Motor neuron (in vitro differentiated cells): ENCODE measurements at places on chromosomes 5 and 9.

GRCh38 chr5:142881076-142881783 lies 111.1 kb downstream of the ARHGAP26 start:
- peak; percentile 54 for ATAC-seq

DNA sequence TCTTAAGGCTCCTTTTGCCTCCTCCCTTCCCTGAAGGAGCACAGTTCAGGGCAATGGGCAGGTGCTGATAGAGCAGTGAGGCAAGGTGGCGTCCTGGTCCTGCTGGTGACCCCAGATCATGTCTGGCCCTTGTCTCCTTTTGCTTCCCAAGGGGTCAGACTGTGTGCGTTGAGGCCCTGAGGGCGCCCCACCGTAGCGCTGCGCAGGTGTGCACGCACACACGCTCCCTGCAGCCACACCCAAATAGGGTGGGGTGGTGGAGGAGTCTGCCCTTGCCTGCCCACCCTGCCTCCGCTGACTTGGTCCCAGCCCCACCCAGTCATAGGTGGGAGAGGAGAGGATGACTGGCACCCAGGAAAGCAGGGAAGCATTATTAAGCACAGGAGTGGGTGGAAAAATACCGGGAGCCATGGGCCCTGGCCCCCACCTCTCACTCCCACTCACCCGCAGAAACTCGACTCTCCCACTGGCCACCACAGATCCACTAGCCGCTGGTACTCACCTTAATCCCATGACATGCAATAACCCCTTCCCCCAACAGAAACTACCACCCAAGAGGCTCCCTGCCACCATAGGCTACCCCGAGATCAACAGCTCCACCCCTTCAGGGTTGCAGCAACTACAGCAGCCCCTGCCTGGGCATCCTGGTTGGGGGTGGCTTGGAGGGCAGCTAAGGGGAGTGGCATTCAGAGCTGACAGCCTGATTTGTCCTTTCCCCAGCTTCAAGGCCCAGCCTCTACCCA lies 16.7 kb downstream of the PDLIM4 start:
- ATAC-seq = no peak

DNA sequence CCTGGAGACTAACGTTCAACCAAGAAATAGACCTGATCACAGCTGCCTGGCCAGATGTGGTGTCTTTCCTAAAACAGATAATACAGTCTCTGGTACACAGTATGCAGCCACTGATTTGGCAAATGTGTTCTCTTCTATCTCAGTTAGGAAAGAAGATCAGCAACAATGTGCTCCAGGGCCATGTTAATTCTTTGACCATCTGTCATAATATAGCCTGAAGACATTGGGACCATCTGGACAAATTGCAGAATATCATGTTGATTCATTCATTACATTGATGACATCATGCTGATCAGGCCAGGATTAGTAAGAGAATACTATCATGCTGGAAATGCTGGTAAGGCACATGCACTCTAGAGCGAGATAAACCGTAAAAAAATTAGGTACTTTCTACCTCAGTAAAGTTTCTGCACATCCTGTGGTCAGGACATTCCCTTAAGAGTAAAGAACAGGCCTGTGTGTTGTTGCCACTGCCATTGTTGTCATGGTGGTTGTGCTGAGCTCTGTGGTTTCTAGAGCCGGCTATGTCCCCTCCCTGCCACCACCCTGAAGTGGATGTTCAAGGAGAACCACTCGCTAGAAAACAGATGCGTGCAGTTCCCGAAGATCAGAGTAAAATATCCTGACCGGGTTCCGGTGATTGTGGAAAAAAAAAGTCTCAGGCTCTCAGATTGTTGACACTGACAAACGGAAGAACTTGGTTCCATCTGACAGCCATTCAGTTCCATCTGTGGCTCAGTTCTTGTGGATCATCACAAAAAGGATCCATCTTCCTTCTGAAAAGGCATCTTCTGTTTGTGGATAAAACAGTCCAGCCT lies 6.4 kb upstream of the JMY start:
- ATAC-seq = peak; percentile 40

- no peak for ATAC-seq
These were observed 58.8 kb downstream of the GABRA6 start for GRCh38 chr5:161744276-161744675.

- ATAC-seq = no peak
These were observed 1.3 kb downstream of the UBE2R2 start for GRCh38 chr9:33818167-33818846.

DNA sequence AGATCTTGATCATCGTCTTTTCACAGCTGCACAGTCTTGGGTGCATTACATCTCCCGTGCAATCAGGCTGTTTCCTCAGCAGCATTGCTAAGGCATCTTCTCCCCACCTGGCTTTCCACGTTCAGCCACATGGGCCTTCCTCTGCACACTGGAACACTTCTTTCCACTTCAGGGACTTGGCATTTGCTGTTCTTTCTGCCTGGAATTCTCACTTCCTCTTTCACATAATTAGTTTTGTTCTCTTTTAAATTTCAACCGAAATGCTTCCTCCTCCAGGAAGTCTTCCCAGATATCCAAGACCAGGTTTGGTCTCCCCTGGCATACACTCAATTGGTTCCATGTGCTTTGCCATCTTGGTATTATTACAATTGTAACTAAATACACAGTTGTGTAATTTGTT lies 43.8 kb downstream of the WHRN start:
- ATAC-seq = no peak

GRCh38 chr9:130639124-130639765 lies 25.1 kb upstream of the PRDM12 start:
- peak; percentile 68 for ATAC-seq

GRCh38 chr9:20832775-20833174 lies 148.7 kb downstream of the FOCAD start:
- no peak for ATAC-seq

- ATAC-seq = no peak
These were observed 5.5 kb upstream of the PRELID2 start for GRCh38 chr5:145840458-145841132.

DNA sequence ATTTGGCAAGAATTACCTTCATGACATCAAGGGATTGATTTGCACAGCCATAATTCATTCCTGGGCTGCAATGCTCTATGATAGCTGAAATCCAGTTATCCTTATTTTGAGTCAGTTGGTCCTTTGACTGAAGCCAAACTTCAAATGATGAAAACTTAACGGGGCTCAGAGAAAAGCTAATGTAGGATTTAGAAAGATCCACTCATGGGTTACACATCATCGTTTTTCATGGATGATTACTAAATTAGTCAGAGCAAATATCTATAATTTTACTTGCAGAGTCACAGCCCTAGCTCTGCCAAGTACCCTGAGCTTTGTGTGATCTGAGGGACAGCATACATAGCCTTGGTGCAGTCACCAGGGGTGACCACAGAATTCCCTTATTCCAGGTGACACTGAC lies 27.3 kb upstream of the MUSK start:
- ATAC-seq = no peak

GRCh38 chr5:157180374-157181264 lies at the start of gene ITK:
ITK (plus strand) TSS chr5:157180840; CDS start chr5:157180978, 138 bp downstream.
- no peak for ATAC-seq

DNA sequence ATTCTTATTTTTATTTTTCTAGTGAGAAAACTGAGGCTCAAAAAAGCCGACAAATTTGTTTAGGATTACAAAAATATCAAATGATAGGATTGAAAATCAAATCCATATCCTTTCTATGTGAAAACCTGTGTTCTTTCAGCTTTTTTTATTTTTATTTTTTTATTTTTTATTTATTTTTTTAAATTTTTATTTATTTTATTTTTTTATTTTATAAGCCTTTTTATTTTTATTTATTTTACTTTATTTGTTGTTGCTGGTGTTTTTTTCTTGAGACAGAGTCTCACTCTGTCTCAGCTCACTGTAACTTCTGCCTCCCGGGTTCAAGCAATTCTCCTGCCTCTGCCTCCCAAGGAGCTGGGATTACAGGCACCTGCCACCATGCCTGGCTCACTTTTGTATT lies 45.4 kb upstream of the CDKN2B start:
- no peak for ATAC-seq

- peak; percentile 82 for ATAC-seq
These were observed 24.5 kb downstream of the PRRC2B start for GRCh38 chr9:131418143-131419025.

DNA sequence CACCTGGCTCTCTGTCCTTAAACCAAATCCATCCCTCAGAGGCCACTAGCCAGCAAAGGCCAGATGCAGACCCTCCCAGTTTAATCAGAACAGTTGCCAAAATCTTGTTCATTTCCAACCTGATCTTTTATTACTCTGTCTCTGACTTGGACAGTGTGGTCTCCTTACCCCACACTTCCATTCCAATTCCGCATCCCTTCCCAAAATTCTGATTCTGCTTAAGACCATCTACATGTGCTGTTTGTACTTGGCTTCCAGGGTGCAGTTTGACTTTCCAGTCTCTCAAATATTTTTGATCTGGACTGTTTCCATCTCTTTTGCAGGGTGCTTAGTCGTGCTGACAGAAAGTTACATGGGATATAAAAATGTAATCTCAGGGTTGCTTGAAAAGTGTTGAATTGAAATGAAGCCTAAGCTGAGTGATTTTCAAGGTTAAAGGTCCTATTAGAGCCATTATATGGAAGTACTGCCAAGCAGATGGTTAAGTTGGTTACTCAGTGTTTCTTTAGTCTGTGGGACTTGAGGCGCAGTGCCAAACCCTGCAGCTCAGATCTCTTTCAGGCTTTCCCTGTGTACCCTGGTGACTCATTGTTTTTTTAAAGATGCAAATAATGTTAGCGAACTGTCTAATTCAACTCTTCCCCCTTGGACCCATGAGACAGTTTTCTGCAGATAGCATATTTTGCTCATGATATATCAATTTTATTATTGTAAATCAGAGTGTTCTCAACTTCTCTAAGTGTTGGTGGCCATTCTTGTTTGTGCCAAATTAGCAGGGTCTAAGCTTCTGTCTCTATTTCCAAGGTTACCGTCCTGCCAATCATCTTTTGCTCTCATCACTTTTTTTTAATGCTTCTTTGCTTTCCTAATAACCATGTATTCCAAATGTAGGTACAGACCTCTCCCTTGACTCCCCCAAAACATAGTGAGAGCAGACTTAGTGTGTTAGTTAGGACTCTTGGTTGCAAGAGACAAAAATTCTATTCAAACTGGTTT lies 18.2 kb upstream of the DCP2 start:
- ATAC-seq = peak; percentile 69

DNA sequence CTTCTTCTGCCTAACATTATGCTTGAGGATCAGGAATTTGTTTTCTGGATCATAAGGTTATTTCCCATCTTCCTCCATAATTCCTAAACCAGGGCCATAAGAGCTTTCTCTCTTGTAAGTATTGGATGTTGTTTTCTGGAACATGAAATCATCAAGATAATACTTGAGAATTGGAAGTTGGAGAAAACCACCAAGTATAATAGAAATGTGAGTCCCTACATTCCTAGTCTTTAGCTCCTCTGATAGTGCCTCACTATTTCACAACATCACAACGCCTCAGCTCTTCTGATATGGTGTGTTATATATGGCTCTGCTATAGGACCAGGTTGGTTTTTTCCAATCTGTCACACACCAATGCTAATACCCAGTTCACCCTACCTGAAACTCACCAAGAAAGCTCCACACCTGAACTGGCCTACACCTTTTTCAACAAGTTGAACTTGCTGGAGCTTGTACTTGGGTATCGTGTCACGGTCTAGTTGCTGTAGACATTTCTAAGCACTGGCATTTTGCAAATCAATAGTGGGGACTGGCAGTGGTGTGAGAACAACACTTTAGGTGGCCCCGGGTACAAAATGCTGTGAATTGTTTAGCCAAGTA lies 141.1 kb downstream of the ACTBL2 start:
- ATAC-seq = no peak

DNA sequence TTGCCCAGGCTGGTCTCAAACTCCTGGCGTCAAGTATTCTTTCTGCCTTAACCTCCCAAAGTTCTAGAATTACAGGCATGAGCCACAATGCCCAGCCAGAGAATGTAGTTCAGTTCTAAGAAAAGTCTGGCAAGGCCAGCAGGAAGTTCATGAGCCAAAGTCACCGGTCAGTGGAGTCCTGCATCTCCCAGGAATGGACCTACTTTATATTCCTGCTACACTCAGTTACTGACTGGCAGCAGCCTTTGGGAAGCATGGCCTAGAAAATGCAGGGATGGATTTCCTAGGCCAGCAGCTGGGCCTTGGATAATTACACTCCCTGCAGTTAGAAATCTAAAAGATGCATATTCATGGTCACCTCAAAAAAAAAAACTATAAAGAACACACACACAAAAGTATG lies 135.7 kb downstream of the CAAP1 start:
- ATAC-seq = no peak

DNA sequence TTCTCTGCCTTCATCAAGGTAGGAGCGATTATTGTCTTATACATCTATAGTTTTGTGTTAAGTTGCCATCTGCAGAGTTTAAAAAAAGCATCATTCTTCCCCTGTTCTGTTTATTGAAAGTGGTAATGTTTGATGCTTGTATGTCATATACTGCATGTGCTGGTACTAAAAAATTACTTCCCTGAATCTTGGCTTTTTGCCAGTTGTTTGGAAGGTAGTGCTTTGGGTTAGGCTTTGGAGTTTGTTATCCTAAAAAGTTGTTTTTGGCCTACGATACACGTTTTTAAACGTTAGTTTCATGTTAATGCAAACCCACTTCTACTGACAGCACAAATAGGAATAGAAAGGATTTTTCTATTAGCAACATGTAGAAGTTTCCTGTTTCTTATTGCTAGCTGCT lies 158.3 kb downstream of the GIN1 start:
- no peak for ATAC-seq

DNA sequence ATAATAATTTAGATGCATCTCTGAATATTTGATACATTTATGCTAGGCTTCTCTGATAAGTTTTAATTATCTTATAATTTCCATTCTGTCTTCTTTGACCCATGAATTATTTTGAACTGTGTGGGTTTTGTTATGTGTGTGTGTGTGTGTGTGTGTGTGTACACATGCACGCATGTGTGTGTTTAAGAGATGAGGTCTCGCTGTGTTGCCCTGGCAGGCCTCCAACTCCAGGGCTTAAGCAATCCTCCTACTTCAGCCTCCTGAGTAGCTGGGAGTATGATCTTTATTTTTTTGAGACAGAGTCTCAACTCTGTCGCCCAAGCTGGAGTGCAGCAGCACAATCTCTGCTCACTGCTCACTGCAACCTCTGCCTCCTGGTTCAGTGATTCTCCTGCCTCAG lies 75.4 kb downstream of the NDUFAF2 start:
- ATAC-seq = no peak

DNA sequence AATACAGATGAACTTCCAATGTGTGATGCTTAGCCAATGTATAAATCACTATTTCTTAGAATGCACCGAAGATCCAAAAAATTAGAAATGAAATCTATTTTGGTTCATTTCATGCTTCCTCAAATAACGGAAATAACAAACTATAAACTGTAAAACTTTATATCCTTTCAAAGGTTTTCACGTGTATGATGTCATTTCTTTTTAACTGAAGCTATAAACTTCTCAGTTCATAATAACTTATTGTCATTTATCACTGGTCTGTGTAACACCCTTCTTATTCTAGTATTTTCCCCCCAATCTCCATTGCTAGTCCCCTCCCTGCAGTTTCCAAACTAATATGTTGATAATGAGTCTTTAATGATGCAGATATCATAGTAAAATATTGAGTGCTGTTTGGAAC lies 36.4 kb downstream of the DMRT2 start:
- no peak for ATAC-seq

- ATAC-seq = no peak
These were observed 872.3 kb downstream of the MAT2B start for GRCh38 chr5:164377746-164378145.
